NCI-H1105 (cell line): ENCODE measurements at places on chromosomes 2 and 18.

- no peak for DNase-seq
Observed at GRCh38 chr2:1265454-1265853, 147.8 kb upstream of the TPO start.

DNA sequence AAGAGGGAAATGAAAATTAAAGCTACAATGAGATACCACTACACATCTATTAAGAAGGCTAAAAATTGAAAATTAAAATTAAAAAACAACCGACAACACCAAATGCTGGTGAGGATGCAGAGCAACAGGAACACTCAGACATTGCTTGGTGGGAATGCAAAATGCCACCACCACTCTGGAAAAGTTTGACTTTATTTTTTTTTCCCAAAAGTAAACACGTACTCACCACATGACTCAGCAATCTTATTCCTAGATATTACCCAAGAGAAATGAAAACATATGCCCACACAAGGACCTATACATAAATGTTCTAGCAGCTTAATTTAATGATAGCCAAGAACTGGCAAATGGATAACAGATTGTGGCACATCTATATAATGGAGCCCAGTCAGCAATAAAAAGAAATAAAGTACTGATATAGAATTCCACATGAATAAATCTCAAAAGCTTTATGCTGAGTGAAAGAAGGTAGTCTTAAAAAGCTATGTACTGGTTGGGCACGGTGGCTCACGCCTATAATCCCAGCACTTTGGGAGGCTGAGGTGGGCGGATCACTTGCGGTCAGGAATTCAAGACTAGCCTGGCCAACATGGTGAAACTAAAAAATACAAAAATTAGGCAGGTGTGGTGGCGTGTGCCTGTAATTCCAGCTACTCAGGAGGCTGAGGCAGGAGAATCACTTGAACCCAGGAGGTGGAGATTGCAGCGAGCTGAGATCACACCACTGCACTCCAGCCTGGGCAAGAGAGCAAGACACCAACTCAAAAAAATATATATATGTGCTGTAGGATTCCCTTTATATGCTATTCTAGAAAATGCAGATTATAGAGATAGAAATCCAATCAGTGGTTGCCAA, 4.2 kb upstream of the PROC start:
- DNase-seq, result no peak

GRCh38 chr18:37124516-37124915, 295.6 kb downstream of the KIAA1328 start:
- DNase-seq, result no peak

DNA sequence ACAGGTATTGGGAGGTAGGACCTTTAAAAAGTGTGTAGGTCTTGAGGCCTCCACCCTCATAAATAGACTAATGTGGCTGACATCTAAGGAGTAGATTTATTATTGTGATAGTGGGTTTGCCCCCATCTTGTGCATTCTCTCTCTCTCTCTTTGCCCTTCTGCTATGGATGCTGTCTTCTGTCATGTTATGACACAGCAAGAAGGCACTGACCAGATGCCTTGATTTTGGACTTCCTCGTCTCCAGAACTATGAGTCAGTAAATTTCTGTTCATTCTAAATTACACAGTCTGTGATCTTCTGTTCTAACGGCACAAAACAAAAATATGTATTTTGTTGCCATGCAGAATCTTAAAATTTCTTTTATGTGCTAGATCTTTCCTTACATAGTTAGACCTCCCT, 66.9 kb downstream of the ATAD2B start:
- DNase-seq, result no peak

DNA sequence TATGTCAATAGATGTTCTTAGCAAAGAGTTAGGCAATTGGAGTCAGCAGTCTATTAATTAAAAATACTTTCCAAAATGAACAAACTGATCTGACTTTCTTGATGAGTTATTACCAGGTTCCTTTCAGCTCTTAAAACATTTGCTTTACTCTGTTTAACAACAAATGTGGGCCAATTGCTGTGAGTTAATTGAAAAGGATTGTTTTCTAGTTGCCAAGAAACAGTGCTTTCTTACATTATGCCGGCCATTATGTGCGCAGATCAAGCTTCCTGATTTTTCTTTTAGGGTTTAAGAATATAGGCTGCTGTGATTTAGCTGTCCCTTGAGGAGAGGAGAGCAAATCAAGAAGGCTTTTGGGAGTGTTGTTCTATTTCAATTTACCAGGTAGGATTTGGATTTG, 50.5 kb upstream of the ITPRID2 start:
- DNase-seq, result no peak
